ENCODE measurements at places on chromosomes 3 and 15.
A peak's percentile ranks its signal among the peaks of the same experiment; 100 is the strongest.

GRCh38 chr3:138051947-138052802 is 42.2 kb downstream of the CLDN18 start:
- DNase-seq, result peak; percentile 29

GRCh38 chr3:182027366-182027765 is 315.6 kb downstream of the SOX2 start:
- DNase-seq, result no peak

GRCh38 chr15:88974392-88974791 is 61.2 kb upstream of the MFGE8 start:
- no peak for DNase-seq

- no peak for DNase-seq
Measured at GRCh38 chr3:121648219-121648958, 12.3 kb downstream of the HCLS1 start.

DNA sequence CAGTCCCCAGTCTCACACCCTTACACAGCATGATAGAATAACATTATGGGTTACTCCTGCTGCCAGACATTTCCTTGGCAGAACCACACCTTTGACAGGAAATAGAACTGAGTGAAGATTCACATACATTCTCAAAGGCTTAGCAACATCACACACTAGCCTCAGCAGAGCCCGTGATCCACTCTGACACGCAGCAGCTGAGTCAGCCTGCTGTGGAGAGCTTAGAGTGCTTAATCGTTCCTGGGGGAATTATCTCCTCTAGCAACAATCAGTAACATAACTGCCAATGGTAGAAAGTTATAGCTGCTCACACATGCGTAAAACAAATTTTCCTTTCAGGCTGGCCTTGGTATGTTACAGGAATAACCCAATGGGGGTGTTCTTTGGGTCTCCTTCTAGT is 382.1 kb downstream of the GAP43 start:
- no peak for DNase-seq

- DNase-seq, result no peak
Measured at GRCh38 chr3:177250151-177250550, 52.9 kb upstream of the TBL1XR1 start.

DNA sequence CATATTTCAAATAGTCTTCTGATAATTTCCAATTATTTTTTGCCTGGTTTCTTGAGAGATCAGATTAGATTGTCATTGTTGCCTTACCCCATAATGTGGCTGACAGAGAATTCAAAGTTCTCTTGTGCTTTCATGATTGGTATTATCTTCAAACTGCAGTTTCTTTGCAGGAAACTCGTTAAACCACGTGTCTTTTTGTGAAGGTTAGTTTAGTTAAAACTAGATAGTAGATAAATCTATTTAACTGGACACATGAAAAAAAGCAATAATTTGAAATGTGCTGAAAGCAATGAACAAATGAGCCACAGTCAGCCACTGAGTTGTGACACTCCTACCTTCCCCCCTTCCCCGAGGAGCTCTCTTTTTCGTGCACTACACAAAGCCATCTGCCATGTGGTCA is 327.5 kb upstream of the UMPS start:
- no peak for DNase-seq

- DNase-seq, result no peak
Measured at GRCh38 chr3:151581035-151581434, 120.2 kb upstream of the IGSF10 start.

- DNase-seq, result peak; percentile 34
Measured at GRCh38 chr15:73851689-73852088, 21.7 kb upstream of the TBC1D21 start.

GRCh38 chr3:82129221-82129801 is 367.9 kb upstream of the GBE1 start:
- DNase-seq, result no peak

DNA sequence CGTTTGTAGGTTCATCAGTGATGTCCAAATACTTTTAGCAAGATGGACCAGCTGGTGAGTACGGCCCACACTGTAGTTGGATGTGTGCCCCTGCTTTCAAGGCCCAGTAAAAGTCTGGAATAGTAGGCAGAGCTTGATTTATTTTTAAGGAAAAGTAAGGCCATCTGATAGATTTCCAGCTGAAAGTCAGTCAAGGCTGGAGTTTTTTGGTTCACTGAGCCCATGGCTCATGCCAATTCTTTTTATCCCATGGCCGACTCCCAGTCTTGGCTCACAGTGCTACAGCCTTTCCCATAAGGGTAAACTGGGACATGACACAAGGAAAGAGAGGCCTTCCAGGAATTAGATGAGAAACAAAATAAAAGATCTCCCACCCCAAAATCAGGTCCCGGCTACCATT is 13.5 kb downstream of the CCDC80 start:
- DNase-seq, result no peak

- no peak for DNase-seq
Measured at GRCh38 chr15:88174571-88174970, 82.0 kb downstream of the NTRK3 start.

- DNase-seq, result peak; percentile 82
Measured at GRCh38 chr3:30500666-30501399, 105.6 kb upstream of the TGFBR2 start.

- no peak for DNase-seq
Measured at GRCh38 chr3:186022931-186023330, 85.1 kb upstream of the TRA2B start.

GRCh38 chr3:121152573-121152972 is 244.6 kb downstream of the STXBP5L start:
- no peak for DNase-seq
